ENCODE measurements at places on chromosomes 13 and 19.

DNA sequence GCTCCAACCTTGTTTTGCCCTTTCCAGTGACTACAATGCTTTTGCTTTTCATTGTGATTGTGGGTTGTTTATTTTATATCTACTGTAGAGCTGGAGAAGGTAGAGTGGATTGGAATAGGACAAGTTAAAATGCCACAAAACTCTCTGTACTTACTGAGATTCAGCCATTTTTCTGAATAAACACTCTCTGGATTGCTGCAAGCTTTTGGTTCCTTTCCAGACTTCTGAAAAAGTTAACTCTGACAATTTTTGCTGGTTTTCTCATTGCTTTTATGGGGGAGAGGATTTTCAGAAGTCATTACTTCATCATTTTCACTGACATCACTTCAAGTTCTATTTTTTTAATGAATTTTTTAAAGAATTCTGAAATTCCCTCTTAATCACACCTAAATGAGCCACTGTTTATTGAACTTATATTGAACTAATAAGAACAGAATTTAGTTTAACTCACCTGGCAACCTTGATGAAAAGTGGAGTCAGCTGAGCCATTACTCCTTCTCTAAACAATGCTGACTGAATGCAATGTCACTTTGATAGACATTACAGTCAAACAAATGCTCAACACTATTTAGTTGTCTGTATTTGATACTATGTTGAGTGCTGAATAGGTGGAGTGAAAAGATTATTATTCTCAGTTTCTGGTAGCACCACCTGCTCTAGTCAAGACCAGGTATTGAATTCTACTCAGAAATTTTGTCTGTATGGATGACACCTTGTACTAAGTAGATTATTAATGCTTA lies 303.5 kb downstream of the DLEU7 start:
- DNase-seq: no peak

DNA sequence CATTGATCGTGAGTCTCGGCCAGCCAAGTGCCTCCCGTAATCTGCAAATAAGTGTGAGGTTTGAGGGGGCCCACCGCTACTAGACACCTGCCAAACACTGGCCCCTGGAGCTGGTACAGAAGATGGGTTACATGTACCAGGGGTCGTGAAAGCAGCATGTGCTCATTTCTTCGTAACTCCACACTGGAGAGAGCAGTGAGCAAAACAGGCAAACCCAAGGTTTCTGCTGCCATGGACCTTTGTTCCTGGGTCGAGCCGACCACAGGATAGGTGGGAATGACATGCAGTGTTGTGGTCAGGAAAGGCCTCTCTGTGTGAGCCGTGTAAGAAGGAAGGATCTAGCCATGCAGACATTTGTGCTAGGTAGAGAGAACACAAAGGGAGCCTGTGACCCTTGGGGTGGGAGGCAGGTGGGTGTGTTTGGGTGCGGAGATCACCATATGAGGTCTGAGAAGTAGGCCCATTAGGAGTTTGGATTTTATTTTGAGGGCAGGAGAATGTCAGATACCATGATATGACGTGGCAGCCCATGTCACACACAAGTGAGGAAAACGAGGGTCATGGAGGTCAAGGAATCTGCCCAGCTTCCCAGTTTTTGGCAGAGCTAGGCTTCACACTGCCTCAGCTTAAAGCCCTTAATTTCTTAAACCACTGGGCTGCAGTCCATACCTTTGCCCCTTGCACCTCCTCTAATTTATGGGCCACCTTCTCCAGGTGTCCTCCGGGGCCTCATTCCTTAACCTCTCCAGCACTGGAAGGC lies 919 bp downstream of the GTF3A start:
- DNase-seq: peak; percentile 7

- DNase-seq: no peak
These were observed 4.9 kb downstream of the UCHL3 start for GRCh38 chr13:75554464-75554863.

DNA sequence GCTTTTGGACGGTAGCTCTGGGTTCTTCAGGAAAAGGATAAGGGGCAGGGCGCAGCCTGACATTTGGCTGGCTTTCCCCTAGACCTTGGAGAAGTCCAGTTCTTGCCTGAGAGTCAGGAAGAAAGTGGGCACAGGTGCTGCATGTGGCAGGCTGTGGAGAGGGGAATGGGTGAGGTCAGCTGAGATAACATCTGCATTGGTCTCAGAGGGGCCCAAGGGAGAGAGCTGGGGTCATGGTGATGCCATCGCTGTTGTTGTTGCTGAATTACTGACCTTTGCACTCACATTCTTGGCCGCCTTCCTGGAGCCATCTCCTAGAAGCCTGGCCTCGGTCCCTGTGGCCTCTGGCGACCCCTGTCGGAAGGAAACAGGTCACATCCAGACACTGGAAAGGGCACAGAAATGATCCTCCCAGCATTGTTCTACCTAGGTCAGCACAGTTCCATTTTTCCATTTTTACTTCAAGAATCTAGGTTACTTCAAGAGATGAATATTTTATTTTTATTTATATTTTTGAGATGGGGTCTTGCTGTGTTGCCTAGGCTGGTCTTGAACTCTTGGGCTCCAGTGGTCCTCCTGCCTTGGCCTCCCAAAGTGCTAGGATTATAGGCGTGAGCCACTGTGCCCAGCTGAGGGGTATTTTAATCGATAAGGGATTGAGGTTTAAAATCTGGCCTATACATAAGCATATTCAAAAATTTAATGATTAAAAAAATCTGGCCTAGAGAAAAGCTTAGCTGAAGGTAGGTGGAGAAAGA lies 6.5 kb upstream of the LIPE start:
- peak; percentile 51 for DNase-seq

DNA sequence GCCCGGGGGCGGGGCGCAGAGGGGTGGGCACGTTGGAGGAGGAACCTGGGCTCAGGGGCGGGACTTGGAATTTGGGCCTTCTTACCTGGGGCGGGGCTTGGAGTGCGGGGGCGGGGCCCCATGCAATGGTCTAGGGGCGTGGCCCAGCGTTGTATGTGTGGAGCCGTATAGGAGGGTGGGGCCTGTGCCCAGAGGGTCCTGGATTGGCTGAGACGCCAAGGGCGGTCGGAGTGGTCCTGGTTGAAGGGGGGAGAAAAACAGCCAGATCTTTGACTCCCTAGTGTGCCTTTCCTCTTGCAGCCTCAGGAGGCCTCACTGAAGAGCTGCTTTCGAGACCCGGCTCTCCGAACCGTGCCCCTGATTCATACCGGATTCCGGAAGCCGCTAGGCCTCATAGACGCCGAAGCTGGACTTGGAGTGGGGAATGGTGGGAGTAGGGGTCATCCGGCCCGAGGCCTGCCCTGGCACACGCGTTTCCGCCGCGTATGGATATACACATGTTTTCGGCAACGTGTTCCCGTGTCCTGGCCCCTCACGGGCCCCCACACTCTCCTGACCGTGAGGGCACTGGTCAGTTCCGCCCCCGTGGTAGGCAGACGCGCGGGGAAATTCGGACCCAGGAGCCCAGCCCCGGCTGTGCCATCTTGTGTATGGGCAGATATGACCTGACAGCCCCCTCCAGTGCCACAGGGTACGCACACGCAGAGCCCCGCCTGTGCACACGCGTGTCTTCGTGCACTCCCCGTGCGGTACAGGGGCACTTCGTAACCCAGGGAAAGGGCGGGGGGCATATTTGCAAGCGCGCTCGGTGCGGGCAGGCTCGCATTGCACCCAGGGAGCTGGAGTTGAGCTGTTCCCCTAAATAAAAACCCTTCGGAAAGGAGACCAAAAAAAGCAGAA lies 661 bp upstream of the PRR12 start:
- peak; percentile 99 for DNase-seq

DNA sequence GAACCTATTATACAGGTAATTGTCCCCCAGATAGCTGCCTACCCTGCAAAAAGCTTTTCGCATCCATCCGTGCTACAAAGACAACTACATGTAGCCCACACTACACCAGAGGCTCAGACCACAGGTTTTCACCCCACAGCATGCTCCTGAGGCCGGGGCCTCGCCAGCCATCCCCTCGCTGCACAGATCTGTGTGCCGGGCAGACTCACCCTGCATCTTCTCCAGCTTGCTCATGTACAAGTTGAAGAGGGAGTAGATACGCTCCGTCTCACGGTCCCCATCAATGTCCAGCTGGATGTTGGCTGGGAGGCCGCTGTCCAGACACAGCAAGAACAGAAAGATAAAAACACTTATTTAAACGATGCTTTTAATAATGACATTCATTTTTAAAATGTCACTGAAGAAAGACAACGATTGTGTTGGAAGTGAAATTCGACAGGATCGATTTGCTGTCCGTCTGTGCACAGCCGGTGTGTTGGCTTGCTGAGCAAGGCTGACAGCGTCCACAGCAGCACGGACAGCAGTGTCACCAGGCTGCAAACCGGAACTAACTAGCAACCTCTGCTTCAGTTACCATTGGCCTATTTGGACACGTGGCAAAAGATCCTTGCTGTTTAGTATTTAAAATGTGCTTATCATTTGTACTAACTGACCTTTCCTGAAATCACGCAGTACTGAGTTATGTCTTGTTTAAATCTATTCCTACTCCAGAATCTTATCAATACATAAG lies 18.6 kb upstream of the C13orf46 start:
- no peak for DNase-seq

DNA sequence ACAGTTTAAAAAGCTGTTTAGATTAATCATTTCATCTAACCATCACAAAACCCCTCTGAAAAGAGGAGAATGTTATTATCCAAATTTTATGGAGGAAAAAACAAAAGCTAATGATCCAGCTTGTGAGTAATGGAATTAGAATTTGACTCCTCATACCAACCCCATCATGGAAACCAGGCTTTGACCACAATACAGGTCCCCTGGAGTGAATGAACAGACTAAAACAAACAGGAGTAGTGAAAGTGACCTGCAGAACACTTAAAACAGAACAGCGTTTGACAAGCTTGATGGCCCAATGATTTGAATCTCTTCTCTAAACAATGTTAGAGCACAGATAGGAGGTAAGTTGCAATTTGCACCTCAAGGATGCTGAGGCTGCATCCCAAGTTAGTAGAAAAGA lies 230.0 kb downstream of the DCT start:
- peak; percentile 60 for DNase-seq

- DNase-seq: no peak
These were observed 1.0 kb downstream of the MBOAT7 start for GRCh38 chr19:54188215-54188871.

DNA sequence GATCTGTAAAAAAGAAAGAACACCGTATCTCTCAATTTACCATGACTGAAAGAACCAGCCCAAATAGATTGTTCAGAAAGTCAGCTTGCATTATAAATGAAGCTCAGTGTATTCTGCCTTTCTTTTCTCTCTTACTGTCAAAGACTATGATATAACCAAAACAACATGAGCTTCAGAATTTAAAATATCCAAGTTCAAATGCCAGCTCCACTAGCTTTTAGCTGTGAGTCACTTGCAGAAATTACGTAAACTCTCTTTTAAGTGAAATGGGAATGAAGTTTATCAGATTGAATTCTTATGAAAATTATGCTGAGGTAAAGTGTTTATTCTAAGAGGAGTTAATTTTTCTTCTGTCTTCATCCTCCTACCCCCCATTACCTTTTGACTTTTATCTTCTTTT lies 20.0 kb upstream of the POSTN start:
- DNase-seq: no peak

DNA sequence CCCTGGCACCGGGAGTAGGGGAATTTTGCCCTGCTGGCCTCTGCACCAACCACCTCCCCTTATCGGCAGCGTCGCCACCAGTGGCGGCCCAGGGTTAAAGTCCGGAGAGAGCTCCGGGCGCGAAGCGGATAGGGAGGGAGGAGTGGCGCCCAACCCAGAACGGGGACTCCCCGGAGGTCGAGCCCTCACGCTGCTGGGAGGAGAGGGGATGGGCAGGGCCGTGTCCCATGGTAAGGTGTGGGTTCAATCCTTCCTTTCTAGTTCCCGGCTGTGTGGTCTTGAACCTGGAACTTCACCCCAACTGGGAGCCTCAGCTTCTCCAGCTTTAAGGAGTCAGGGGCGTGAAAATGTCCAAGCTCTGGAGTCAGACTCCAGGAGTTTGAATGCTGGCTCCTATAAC lies 23.3 kb upstream of the BCL3 start:
- no peak for DNase-seq

- DNase-seq: no peak
These were observed 14.6 kb downstream of the SIGLEC7 start for GRCh38 chr19:51156710-51157109.

GRCh38 chr13:20461860-20462532 lies 63.7 kb downstream of the CRYL1 start:
- DNase-seq: peak; percentile 66

DNA sequence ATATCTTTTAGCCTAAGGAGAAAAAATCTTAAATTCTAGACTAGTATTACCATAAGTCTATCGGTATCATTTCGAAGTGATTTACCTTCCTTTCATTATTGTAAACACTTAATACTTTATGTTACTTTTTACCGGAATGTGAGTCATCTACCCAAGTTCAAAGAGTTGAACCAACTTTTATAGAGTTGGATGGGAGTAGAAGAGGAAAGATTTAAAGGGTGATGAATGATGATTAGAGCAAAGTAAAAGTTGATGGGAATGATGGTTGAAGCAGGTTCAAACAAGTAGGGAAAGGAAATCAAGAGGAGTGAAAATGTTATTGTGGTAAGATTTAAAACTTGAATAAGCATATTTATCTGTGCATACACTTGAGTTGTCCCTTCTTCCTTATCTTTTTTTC lies 11.3 kb upstream of the LPAR6 start:
- DNase-seq: no peak

DNA sequence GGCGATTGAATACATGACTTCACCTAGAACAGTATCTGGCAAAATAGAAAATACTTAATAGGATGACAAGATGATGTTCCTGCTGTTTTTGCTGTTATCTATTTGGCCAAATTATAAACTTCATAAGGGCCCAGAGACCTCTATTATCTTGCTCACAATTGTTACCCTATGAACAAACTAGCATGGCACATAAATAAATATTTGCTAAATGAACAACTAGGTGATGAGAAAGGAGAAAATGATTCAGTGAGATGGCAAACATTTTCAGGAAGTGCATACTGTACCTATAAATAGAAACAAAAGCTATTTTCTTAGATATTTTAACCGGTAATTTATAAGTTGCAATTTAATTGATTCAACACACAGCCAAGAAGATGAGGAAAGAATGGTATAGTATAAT lies 78.4 kb downstream of the FAM216B start:
- no peak for DNase-seq

- DNase-seq: no peak
These were observed 1.8 kb downstream of the EXOSC5 start for GRCh38 chr19:41395355-41395754.

GRCh38 chr13:112657850-112658445 lies 31.9 kb upstream of the ATP11A start:
- peak; percentile 72 for DNase-seq

DNA sequence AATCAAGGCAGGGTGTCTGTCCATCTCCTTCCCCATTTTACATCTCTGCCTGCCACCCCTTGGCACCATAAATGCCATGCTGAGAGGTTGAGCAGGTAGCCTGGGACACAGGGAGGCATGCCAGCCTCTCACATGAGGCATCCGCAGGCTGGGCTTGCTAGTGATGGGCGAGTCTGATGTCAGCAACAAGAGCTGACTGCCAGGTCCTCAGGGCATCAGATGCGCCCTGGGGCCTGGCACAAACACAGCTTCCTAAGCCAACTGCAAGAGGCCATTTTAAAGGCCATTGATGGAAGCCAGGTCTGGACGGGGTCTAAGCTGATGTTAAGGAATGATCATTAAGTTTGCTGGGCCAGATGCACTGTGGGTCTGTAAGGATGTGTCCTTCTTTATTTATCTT lies 34.6 kb downstream of the MYH14 start:
- DNase-seq: no peak
